Esophagus squamous epithelium (tissue), 5 donors: ENCODE measurements at places on chromosomes 16 and 17.

- DNase-seq, result no peak
These were observed 13.6 kb upstream of the GIP start for GRCh38 chr17:48981927-48982539.

GRCh38 chr17:79944821-79945391, 90.8 kb downstream of the TBC1D16 start:
- no peak for DNase-seq

GRCh38 chr16:90022209-90023077, 3.2 kb upstream of the DBNDD1 start:
- DNase-seq, result no peak

- no peak for DNase-seq
These were observed 17.9 kb downstream of the TANGO6 start for GRCh38 chr16:68860978-68861892.

- DNase-seq, result no peak
These were observed 242.1 kb upstream of the NLRP1 start for GRCh38 chr17:5826384-5826783.

- DNase-seq, result no peak
These were observed 14.5 kb downstream of the CD300LB start for GRCh38 chr17:74516561-74517328.

DNA sequence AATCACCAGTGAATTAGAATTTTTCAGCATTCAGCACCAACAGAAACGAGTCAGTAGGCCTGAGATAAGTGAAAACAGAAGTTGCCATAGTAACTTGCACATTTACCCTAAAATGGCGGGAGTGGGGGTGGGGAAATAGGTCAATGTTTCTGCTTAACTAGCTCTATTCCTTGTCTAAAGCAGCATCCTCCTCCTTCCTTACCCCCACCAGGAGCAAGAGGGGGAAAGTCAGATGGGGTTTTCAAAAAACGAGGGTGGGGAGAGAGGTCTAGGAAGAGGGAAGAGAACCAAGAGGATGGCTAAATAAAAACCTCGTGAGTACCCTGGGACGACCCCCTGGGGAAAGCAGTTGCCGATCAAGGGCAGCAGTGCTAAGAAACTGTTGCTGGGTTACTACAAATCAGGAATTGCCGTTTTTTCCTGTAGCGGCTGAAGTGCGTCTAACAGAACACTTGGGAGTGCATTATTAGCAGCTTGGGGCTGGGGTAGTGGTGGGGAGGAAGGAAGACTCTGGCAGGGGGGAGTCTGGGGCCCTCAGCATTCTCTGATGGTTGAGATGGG, 34.4 kb upstream of the MNT start:
- no peak for DNase-seq

GRCh38 chr16:75805946-75806345, 79.7 kb upstream of the CPHXL start:
- no peak for DNase-seq

GRCh38 chr16:2675714-2676113, 6.6 kb upstream of the KCTD5 start:
- DNase-seq, result no peak

DNA sequence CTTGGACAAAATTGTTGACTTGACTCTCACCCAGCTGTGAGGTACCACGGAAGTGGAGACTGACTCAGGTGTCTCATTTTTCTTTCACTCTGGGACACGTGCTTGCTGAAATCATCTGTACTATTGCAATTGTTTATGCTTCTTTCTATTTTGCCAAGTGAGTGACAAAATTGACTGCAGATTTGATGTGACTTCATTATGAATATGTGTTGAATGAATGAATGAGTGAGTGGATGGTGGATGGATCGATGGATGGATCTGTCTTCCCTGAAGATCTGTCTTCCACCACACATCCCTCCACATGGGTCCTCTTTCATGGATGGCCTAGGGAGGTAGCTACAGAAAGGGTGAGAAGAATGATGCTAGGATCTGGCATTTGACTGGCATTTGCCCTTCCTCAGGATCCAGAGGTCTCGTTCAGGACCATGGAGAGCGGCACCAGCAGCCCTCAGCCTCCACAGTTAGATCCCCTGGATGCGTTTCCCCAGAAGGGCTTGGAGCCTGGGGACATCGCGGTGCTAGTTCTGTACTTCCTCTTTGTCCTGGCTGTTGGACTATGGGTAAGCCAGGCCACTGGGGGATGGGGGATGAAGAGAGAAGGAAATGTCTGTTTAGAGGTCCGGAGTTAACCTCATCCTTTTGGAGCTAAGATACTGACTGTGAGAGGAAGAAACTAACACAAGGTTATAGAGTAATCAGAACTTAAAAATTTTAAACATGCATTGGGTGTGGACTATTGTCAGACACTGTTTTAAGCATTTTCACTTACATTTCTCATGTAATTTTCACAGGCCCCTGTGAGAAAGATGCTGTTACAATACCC, 12.7 kb downstream of the SLC5A11 start:
- no peak for DNase-seq

DNA sequence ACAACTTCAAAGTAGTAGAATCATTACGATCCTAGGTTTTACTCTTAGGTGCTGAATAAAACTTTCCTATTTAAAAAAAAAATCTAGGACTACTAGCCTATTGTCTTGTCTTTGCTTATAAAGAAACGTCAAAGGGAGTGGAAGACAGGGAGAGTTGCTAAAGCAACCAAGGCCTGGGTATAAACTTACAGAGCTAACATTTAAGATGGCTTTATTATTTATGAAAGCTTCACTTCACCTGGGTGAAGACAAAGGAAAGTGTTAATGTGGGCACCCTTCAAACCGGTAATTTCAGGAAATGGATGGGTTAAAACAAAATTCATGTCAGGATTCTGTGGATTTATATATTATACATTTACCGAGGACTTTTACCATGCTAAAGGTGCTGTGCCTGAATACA, 2.5 kb downstream of the DUSP14 start:
- no peak for DNase-seq

DNA sequence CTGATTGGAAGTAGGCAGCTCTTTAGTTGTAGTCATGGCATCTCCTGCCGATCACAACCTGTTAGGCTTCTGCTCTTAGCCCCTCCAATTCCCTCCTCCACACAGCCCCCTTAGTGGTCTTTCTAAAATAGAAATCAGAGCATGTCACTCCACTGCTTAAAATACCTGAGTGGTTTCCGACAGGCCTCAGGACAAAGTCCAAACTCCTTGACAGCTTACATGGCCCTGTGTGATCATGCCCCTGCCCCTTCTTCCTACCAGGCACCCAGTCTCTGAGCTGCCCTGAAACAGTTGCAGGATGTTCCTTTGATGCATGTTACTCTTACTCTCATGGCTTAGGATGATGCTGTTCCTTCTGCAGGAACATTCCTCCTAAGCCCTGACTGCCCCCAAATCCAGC, 147.3 kb downstream of the AATF start:
- DNase-seq, result no peak

- no peak for DNase-seq
These were observed 1.2 kb downstream of the TMEM95 start for GRCh38 chr17:7356072-7356549.

- no peak for DNase-seq
These were observed 9.7 kb downstream of the KAT7 start for GRCh38 chr17:49798182-49798581.

DNA sequence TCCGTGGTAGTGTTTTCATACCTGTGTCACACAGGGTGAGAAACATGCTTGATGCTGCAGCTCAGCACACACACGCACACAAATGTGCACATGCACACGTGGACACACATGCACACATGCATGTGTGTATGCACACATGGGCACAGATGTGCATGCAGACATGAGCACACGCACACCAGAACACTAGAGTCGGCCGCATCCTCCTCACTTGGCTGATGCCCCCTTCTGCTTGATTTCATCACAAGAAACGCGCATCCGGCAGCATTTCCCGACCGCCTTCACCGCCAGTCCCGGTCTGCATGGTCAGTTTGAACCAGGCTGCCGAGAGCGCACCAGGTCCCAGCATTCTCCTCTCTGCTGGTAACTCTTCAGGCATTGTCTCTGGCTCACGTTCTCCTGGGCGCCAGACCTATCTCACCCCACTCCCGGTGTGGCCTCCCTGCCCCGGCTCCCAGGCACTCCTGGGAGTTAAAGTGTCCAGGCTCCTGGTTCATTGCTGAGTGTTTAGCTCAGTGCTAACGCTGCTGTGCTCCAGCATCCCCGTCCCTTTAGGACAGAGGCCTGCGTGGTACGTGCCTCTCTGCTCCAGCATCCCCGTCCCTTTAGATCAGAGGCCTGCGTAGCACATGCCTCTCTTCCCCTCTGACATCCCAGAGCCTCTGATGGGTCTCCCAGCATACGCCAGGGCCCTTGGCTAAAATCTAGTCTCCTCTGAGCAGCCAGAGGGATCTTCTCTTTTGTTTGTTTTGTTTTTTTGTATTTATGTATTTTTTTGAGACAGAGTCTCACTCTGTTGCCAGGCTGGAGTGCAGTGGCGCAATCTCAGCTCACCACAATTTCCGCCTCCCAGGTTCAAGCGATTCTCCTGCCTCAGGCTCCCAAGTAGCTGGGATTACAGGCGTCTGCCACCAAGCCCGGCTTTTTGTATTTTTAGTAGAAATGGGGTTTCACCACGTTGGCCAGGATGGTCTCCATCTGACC, 16.0 kb downstream of the BAIAP2 start:
- no peak for DNase-seq

DNA sequence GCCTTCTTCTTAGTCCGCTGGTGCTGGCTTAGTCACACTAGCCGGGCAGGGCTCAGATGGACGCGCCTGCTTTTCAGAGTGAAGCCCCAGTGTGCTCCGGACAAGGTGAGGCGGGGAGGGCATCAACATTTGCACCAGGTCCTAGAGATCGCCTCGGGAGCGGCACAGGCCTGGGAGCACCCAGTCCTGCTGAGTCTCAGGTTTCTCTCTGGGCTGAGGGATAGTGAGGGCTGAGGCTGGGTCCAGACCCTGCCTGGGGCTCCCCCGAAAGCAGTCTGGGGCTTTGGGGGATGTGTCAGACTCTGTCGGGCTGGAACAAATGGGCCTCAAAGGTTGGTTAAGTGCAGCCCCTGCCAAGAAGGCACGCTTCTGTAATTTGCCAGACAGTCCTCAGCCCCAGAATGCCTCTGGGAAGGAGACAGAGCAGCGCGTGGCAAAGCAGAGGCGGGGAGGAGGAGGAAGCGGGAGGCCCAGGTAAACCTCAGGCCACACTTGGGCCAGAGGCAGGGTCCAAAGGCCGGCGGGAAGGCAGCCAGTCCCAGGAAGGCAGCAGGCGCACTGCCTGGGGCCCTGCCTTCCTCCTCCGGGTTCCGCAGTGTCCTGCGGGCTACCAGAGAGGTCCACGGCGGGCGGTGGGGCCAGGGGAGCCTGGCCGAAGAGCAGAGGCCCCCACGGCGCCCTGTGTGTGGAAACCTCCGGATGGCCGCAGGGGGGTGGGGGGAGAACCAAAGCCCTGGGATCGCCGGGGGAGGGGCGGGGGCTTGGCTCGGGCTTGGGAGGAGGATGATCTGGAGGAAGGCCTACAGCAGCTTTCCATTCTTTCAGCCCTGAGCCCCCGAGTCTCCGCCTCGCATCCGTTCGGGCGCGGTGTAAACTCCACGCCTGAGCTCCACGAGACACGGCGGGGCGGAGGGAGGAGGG, 39.5 kb upstream of the ATP2A3 start:
- no peak for DNase-seq

DNA sequence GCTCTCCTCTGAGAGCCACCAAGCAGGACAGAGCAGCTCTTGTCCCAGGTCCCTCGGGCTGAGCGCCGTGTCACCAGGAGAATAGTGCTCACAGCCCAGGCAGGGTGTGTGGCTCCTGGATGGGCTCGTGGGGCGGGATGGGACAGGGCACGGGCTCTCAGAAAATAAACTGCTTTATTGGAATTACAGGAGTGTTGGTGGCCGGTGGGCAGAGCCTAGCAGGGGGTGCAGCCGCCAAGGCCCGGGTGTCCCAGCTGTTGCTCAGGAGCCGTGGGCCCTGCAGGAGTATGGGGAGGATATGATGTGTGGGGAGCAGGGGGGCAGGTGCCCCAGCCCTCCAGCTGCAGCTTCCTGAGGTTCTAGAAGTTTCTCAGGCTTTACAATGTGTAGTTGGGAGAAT, 17.1 kb downstream of the TELO2 start:
- no peak for DNase-seq

GRCh38 chr17:51050291-51051033, 70.2 kb downstream of the SPAG9 start:
- DNase-seq, result no peak

DNA sequence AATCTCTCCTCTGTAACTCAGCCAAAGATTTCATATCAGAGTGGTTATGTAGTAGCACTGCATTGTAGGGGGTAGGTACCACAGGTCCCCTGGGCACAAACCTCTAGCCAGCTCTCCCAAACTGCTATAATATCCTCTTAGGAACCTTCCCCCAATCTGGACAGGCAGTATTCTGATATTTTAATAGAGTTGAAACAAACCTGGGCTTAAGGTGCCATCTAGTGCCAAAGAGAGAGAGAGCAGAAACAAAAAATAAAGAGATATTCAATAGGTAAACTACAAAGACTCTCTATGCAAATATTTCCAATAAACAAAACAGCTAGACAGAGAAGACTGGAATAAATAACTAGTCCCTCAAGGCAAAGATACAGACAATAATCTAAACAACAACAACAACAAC, 1070.0 kb downstream of the CDH11 start:
- no peak for DNase-seq

GRCh38 chr16:228151-228851, 948 bp downstream of the LUC7L start:
- no peak for DNase-seq

DNA sequence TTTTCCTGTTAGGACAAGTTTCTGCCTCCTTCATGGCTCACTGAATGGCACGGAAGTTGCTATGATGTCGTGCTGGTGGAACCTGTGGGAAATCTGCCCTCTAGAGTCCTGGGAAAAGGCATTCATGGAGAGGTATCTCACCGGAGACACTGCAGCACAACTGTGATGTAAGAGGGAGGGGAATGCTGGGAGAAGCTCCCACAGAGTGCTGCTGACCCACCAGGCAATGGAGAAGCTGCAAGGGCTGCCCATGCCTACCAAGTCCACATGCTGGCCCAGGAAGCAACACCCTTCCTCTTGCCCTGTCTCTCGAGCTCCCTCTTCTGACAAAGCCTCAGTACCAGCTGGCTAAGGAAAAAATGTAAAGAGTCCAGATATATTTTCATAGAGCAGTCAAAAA, 45.2 kb upstream of the SLC5A11 start:
- DNase-seq, result no peak

DNA sequence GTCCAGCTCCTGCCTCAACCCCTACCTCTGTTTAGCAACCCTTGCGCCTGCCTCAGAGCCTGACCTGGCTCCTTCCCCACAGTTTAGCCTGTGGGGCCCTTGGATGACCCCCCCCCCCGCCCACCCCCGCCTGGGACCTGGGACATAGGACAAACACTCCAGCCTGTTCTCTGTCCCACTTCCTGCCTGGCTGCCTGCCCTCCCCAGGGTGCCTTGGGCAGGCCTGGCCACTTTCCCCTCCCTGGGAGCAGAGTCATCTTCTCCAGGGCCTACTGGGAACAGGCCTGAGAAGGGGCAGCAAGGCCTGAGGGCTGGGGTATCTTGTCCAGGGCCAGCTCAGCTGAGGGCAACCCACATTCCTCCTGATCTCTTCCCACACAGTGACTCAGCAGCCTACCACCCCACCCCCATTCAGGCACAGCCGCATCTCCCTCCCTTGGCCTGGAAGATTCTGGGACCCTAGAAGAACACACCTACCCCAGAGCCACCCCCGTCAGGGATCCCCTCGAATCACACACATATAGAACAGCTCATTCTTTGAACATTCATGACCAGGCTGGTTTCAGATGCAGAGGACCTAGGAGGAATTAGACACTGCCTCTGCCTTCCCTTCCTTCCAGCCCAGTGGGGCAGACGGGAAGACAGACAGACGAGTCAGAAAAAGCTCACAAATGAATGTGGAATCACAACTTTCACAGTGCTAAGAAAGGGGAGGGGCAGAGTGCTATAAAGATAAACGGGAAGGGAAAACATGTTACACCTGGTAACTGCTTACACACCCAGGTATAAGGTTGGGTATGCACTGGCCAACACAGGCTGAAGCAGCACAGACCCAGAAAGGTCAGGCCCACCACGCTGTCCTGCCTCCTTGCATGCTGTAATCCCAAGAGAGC, 6.0 kb downstream of the FHOD1 start:
- no peak for DNase-seq
